ENCODE measurements at places on chromosomes 4 and X.
A peak's percentile ranks its signal among the peaks of the same experiment; 100 is the strongest.

DNA sequence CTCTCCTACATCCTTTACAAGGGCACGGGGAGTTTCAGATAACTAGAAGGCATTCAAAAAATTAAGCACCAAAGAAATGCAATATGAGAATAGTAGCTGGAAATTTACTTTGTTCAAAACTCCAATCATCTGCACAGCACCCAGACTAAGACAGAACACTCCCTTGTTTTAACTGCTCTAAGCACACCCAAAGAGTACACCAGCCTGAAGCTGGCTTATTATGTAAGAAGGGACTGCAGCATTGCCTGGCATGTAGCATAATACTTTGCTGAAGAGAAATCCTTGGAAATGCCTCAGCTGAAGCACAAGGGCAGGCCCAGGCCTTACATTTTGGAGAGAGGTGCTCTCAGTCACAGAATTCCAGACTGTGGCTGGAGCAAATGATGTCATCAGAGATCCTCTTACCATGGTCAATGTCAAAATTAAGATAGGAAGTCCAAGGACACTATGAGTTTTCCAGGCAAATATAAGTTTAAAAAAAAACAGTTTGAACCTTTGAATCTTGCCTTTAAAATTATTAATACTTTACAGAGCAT, 14.8 kb downstream of the ARHGEF6 start:
- no peak for DNase-seq

GRCh38 chr4:88335092-88335665, 43.5 kb upstream of the HERC6 start:
- DNase-seq: no peak

GRCh38 chrX:48540028-48540375, 488 bp downstream of the TBC1D25 start:
- DNase-seq: peak; percentile 6

- DNase-seq: no peak
Measured at GRCh38 chr4:70903291-70903603, 1.1 kb downstream of the MOB1B start.

DNA sequence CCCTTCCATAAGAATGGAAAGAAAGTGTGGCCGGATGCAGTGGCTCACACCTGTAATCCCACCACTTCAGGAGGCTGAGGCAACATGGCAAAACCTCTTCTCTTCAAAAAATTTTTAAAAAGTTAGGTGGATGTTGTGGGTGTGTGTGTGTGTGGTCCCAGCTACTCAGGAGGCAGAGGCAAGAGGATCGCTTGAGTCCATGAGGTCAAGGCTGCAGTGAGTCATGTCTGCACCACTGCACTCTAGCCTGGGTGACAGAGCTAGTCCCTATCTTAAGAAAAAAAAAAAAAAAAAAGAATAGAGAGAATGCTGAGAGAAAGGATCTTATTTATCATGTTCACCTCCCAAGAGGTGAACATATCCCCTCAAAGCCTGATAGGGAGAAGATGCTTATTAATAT, 492.1 kb upstream of the SMIM31 start:
- no peak for DNase-seq

DNA sequence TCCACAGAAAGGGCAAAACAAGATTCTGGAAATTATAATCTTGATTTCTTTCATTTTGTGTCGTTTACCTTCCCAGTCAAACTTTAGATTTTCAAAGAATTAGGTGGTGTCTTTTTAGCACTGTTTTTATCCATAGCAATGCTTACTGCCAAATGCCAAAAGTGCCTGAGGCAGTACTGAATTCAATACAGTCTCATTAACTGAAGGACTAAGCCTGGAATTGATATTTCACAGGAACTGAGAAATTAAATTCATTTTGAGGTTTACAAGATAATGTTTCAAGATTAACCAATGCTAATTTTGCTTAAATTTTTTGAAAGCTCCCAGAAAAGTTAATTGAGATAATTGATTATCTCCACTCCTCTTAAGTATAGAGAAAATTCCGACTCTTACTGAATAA, 68.8 kb upstream of the ARHGAP24 start:
- DNase-seq: no peak

GRCh38 chr4:55654131-55654530, 18.0 kb upstream of the NMU start:
- no peak for DNase-seq

GRCh38 chr4:156558373-156559025, 413.1 kb downstream of the PDGFC start:
- DNase-seq: no peak

DNA sequence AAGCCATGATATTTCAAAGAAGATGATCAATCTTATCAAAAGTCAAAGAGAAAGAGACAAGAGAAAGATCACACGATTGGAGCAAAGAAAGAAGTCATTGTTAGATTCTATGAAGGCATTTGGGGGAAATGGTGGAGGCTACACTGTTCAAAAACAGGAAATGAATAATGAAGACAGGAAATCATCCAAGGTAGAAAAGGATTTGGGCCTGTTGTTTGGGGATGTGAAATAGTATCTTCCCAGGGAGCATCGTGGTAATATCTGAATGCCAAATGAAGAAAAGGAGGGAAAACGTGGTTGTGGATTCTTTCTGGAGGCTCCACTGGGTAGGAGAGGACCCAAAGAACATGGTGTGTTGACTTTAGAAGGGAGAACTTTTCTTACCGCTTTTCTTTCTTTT, 482.4 kb downstream of the NLGN4X start:
- DNase-seq: no peak

DNA sequence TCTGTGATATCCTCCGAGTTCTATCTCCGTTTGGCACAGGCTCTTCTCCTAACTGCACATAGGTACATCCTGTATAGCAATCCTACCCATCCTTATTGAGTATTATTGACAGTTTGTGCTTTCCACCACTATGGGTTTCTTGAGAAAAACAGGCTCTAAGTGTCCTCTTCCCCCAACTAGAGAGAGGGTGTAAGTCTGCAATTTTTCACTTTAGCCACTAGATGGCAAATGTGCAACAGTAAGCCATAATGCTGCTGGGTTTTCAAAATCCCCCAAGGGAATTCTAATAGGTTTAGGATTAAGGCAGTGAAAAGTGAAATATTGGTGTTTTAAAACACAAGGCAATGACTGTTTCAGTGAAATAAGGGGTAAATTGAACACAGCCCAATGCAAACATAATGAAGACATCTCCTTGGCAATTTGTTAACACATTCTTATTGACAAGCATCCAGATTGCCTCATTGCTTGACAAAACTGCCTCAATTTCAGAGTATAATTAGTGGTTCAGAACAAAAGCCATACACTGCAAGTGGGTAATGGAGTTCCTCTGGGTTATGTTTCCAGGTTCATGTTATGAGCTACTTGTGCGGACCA, 239.0 kb upstream of the HTR2C start:
- no peak for DNase-seq

DNA sequence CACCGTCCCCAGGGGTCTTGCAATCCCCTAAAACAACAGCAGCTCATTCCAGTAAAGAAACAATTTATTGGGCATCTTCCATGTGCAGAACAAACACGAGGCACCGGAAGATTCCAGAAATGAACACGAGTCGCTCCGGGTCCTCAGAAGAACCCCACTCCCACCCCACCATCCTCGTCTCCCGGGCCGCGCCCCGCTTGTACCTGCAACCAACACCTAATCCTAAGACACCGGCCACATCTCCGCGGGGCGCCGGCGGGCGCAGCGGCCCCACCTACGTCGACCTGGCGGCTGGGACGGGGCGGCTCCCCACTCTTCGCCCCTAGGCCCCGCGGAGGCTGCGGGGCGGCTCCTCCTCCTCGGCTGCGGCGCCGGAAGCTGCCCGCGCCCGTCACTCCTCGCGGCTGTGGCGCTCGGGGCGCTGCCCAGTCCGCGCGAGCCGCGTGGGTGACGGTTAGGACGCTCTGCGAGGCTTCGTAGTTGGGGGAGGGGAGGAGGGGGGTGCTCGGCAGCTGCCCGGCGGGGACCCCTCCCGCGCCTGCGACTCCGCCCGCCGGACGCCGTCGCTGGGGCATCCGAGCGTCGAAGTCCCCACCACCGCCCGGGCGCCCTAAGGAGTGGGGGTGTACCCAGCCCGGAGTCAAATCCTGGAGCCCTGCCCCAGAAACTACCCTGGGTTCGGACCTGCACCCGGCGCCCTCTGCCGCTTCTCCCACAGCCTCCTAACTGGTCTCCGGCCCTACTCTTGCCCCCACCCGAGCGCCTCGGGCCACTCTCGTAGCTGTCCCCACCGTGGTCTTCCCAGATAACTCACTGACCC, at the start of gene CCDC158:
TSS of gene CCDC158 (minus strand) at position 380 of the 820 bp plus-strand sequence. CDS start 17,934 bp downstream, outside the sequence.
- DNase-seq: no peak

- DNase-seq: no peak
Measured at GRCh38 chr4:74331252-74331651, 23.0 kb downstream of the EPGN start.

- no peak for DNase-seq
Measured at GRCh38 chr4:81197864-81198524, 17.0 kb downstream of the PRKG2 start.

GRCh38 chrX:134537179-134537955, 77.4 kb downstream of the HPRT1 start:
- no peak for DNase-seq

DNA sequence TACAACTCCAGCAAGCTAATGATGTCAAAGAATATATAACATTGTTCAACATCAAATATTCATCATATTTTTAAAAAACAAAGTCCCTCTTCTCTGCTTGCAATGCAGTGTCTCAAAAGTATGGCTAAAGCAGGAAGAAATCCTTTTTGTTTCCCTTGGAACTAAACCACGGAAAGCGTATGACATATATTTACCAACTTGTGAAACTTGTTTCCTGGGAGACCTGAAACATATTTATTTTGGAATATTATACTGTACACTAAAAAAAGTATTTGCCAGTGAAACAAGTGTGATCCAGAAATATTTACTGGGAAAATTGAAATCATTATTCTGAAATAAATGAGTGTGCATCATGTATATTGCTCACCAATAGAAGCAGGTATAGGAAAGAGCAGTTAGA, 156.0 kb upstream of the ANKRD50 start:
- no peak for DNase-seq

DNA sequence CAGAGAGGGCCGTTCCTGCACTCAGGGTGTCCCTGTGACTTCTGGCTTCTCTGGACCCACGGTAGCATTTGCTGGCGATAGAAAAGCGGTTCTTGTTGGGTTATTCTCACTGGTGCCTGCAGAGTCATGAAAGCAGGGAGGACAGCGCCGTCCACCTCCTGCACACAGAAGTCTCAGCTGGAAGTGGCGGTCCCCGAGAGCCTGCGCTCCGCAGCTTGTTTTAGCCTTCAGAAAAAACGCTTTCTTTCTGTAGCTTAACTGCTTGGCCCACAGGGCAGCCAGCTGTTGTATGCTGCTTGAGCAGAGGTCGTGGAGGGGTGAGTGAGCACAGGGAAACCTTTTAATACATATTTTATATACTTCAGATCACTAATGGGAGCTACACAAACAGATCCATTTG, 400.7 kb upstream of the FAT1 start:
- no peak for DNase-seq

DNA sequence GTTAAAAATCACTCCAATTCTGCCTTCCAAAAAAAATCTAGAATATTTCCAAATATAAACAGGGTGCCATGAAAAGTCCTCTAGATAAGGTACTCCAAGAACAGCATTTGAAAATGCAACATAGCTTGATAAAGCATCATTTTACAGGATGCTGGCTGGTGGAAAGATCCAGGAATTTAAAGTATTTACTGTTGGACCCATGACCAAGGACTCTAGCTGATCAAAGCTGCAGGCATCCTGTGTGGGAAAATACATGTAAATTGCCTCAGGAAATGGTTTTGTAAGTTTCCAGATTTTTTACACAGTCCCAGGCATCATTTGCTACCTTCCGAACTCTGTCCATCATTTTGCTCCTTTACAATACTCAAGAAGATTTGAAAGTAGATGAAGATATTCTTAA, 164.4 kb downstream of the GRIA3 start:
- no peak for DNase-seq

DNA sequence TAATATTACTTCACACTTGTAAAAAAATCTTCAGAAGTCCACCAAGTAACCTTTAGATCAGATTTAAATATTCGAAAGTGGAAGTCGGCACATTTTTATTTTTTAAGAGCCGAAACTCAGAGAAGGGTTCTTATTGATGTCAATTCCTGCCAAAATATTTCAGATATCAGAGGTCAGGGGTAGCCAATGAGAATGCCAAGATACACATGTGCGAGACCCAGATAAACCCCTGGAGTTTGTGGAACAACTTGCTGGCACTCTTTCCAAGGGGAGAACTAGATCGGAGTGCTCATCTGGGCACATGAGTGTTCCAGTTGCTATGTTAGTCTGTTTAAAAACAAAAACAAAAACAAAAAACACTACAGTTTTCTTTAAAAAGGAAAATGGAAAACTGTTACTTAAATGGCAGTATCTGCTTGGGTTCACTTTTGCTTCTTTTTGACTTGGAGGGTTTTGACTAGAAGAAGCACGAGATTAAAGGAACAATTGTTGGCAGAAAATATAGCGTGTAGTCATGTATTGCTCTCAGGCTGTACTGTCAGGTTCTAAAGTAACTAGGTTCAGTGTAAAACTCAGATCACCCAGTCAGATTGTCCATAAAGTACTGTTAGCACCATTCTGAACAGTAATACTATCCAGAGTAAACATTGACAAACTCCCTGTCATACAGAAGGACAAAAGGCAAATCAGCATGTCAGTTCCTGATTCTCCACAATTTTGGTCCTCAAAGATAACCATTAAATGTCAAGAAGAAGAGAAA, 188.0 kb upstream of the PACRGL start:
- no peak for DNase-seq

- no peak for DNase-seq
Measured at GRCh38 chr4:168538632-168539031, 41.8 kb downstream of the PALLD start.

DNA sequence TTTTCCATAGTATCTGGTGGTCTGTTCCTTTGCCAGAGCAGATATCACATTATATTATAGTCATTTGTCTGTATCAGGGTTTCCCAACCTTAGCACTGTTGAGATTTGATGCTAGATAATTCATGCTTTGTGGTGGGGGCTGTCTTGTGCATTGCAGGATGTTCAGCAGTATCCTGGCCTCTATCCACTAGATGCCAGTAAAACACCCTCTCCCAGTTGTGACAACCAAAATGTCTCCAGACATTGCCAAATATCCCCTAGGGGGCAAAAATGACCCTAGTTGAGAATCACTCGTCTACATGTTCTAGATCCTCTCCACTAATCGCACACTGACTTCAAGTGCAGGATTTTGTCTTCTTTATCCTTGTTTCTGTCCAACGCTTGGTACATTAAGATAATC, 160.8 kb downstream of the FANCB start:
- DNase-seq: no peak

DNA sequence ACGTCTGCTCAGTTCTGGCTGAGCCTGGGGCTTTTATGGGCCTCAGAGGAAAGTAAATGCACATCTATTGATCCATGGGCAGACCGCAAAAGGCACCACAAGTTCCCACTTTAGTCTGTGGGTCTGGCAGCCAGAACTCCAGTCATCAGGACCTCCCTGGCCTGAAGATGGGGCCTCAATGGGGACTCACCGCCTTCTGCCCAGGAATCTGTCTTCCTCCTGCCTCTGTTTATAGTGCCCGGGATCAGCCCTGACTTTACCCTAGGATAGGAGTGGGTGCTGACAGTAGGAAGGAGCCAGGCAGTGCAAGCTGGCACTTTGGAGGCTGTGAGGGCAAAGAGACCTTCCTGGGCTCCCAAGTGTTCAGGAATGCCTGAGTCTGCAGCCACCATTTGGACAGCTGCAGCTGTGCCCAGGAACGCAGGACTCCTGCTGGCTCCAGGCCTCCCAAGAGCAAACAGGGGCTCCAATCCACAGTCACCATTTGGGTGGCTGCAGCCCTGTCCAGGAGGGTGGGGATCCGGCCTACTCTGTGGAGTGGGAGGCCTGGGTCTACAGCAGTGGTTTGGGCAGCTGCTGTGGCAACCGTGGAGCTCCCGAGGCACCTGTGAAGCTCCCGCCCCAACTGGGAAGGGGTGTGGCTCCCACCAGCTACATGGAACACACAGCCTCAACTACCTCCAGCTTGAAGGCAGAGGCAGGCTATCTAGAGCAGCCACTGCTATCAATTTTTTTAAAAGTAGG, 1440.9 kb upstream of the ADGRL3 start:
- DNase-seq: no peak
